ENCODE measurements at places on chromosomes 1 and 21.
A peak's percentile ranks its signal among the peaks of the same experiment; 100 is the strongest.

GRCh38 chr1:19157653-19158052 is 52.4 kb downstream of the UBR4 start:
- DNase-seq = no peak

- no peak for DNase-seq
These were observed 105.5 kb downstream of the LRIG2 start for GRCh38 chr1:113178522-113178921.

DNA sequence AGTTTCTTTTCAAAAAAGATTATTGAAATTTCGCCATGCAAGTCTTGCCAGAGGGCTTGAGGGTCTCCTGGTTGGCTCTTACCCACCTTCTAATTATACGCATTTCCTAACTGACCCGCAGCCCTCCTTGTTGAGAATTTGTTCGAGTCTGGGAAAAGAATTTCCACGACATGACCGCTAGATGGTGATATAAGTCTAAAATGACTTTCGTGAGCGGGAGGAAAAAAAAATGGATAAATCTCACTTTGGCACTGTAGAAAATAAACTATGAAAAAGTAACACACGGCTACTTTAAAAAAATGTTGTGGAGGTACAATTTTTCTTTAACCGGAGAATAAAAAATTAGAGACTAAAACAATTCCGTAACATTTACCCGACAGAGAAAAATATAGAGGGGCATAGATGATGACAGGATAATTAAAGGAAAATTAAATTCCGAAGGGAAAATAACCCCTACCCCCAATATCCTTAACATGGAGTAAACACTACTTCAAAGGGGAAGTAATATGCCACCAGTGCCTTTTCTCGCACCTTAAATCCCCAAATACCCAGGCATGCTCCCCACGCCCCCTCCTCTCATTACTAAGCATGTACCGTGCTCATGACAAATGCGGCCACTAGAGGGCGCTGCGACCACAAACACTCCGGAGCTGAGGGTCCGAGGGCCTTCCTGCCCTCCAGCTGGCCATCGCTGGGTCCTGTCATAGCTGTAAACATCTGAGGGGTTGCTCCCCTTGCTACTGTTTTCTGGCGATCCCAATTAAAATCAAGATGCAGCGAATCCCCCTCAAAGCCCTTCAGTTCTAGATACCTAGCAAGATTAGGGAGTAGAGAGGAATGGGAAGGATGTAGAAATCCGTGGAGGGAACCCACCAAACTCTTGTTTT is 266.9 kb downstream of the ASTN1 start:
- peak; percentile 94 for DNase-seq

DNA sequence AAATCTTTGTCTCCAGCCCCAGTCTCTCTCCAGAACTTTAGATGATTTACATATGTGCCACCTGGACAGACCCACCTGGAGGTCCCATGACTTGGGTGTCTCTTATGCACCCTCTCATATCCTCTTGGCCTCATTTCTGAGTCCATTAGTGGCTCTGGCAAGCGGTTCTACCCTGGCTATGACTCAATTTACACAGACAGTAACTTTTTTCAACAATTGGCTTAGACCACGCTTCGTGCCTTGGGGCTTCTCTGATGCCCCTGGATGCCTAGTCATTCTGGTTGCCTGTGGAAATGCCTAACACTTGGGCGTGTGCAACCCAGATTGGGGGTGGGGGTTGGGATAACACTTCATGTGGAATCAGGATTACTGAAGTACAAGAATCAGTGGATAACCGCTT is 57.1 kb upstream of the GADD45A start:
- DNase-seq = no peak

GRCh38 chr1:62444701-62445100 is 7.9 kb downstream of the USP1 start:
- DNase-seq = no peak

GRCh38 chr1:212386029-212386428 is 28.7 kb downstream of the PACC1 start:
- peak; percentile 17 for DNase-seq

GRCh38 chr21:42228709-42229220 is 9.8 kb downstream of the ABCG1 start:
- no peak for DNase-seq

DNA sequence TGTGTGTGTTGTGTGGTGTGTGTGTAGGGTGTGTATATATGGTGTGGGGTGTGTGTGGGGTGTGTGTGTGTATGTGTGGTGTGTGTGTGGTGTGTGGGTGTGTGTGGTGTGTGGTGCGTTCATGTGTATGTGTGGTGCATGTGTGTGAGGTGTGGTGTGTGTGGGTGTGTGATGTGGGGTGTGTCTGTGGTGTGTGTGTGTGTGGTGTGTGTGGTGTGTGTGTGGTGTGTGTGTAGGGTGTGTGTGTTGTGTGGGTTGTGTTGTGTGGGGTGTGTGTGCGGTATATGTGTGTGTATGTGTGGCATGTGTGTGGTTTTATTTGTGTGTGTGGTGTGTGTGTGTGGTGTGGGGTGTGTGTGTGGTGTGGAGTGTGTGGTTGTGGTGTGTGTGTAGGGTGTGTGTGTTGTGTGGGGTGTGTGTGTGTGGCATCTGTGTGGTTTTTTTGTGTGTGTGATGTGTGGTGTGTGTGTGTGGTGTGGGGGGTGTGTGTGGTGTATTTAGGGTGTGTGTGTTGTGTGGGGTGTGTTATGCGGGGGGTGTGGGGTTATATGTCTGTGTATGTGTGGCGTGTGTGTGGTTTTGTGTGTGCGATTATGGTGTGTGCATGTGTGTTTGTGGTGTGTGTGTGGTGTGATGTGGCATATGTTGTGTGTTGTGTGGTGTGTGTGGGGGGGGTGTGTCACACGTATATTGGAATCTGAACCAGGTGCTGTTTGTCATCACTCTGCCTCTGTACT is 17.1 kb upstream of the ZBTB21 start:
- DNase-seq = no peak

DNA sequence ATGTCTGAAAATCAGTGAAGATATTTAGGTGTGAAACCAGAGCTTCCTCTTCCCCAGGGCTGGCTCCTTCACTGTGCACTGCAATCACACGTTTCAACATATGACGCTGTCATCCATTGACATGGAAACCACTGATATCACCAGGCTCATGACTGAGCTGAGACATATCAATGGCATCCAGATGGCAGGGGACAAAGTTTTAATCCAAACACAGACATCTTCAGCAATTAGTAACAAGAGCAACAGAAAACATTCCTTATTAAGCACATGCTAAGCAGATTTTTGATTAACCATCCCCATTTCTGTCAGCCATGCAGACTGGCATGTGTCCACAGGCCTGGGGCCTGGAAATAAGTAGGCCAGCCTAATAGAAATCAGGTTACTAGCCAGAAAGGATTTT is 108.0 kb upstream of the ADAR start:
- no peak for DNase-seq

- no peak for DNase-seq
These were observed 3.2 kb upstream of the NUAK2 start for GRCh38 chr1:205324781-205325180.

GRCh38 chr1:211625040-211625439 is 46.1 kb upstream of the SLC30A1 start:
- DNase-seq = no peak

GRCh38 chr1:53129891-53130597 is 12.4 kb downstream of the SLC1A7 start:
- DNase-seq = no peak

DNA sequence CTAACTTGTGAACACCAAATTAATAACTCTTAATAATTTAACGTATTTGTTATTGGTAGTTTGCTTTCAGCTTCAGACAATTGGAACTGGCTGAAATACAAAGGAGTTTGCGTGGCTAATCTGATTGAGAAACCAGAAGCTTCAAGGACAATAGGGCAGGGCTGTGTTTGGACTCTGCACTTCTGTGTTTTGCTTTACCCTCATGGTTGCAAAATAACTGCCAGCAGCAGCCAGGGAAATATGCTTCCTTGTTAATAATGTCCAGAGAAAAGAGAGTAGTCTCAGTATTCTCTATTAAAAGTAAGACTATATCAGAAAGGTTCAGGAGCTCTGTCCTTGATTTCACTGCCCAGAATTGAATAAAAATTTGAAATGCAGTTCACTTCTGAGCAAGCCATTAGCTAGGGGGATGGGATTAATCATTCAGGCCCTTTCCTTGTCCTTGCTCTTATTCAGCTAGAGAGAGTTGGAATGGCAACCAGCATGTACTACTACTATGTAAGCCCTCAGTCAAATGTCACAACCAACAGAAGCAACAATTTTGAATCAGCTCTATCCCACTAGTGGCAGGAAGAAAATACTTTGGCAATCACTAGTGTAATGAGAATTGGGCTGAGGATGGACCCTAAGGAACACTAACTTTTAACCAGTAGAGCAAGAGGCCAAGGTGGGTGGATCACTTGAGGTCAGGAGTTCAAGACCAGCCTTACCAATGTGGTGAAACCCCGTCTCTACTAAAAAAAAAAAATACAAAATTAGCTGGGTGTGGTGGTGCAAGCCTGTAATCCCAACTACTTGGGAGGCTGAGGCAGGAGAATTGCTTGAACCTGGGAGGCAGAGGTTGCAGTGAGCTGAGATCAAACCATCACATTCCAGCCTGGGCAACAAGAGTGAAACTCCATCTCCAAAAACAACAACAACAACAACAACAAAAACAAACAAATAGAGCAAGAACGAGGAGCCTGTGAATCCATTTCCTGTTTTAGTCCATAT is 76.8 kb downstream of the POU2F1 start:
- no peak for DNase-seq

DNA sequence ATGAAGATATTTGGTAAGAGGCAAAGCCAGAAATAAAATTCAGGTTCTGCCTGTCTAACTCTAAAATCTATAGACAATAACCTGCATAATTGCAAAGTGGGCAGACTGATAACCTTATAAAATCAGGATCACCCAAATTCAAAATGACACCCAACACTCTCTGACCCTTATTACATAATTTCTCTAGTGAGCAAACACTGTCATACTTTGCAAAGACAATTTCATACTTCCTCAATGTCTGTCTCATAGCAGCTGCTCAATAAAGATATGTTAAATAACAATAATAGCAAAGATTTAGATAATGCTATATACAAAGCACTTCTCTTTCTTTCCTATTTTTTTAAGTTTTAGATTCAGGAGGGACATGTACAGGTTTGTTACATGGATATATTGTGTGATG is 118.5 kb downstream of the UCHL5 start:
- DNase-seq = no peak

- peak; percentile 96 for DNase-seq
These were observed 106.6 kb upstream of the HNRNPU start for GRCh38 chr1:244970744-244971551.

GRCh38 chr1:33433509-33434362 is 2.8 kb upstream of the PHC2 start:
- DNase-seq = no peak

DNA sequence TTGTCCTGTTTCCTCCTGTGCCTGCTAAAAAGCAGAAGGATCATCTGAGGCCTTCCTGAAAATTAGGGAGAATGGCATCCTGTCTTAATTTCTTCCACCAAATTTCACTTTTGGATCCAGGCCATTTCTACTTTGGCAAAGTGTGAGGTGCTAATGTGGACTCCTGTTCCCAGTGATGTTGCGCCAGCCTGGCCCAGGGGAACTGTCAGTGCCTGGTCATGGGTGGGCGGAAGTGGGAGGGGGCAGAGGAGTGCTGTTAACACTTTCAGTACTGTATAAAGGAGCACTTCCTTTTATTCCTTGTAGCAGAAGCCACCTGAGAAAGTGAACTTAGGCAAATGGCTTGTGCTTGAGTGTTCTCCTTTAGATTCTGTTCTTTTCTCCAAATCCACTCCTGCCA is 19.9 kb downstream of the ELAPOR1 start:
- DNase-seq = no peak

DNA sequence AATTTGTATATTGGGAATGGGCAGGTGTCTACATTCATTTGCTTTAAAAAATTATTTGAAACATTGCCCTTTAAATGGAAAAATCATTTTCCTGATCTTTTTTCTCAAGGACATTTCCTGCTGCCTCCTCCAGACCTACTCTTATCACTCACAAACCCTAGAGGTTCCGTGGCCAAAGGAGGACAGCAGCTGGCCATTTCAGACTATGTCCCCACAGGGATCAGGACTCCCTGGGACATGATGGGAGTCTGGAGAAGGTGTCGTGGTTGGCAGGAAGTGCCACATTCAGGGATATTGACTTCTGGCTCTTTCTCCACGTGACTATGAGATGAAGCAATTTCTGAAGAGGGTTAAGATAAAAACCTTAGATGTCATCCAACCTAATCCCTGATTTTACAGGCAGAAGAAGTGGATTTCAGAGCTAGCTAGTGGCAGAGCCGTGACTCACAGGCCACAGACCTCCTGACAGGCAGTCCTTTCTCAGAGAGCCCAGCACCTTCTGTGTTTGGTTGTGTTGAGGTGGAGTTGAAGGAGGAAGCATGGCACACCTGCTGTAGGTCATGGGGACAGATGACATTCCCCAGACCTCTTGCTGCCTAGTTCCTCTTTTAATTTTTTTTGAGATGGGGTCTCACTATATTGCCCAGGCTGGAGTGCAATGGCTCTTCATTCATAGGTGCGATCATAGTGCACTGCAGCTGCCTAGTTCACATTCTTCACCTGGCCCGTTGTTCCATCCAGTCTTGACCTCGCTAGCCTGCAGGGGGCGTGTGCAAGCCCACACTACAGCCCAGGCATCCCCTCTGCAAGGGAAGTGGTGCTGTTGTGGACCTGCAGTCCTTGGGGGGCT is 25.5 kb upstream of the IL10 start:
- DNase-seq = peak; percentile 69

DNA sequence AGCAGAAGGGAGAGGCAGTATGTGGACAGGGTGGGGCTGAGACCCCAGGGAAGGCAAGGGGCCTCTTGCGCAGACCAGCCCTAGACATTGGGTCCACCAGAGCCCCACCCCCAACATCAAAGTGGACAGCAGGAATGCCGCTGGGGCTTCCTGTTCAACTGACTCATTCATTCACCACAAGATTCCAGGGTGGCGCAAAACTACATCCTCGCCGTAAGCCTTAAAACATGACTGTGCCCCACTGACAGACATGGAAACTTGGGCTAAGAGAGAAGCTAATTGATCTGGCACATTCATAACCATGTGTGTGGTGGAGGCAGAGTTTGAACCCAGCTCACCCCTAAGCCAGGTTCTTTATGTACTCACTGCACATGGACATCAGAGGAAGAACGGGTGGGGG is 14.0 kb downstream of the COL16A1 start:
- no peak for DNase-seq

DNA sequence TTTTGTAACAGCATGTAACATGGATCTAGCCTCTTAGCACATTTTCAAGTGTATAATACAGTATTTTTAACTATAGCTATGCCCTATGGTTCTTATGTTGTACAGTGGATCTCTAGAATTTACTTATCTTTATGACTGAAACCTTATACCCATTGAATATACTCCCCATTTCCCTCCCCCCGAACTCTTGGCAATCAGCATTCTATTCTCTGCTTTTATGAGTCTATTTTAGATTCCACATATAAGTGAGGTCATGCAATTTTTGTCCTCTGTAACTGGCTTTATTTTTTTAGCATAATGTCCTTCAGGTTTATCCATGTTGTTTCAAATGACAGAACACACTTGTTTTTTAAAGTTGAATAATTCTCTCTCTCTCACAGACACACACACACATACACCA is 3.1 kb upstream of the GBP6 start:
- no peak for DNase-seq

GRCh38 chr21:28283641-28284490 is 708.8 kb downstream of the LTN1 start:
- no peak for DNase-seq

- DNase-seq = no peak
These were observed 167.0 kb downstream of the TSEN15 start for GRCh38 chr1:184218458-184219075.
